ENCODE measurements at places on chromosomes 1 and 21.
A peak's percentile ranks its signal among the peaks of the same experiment; 100 is the strongest.

DNA sequence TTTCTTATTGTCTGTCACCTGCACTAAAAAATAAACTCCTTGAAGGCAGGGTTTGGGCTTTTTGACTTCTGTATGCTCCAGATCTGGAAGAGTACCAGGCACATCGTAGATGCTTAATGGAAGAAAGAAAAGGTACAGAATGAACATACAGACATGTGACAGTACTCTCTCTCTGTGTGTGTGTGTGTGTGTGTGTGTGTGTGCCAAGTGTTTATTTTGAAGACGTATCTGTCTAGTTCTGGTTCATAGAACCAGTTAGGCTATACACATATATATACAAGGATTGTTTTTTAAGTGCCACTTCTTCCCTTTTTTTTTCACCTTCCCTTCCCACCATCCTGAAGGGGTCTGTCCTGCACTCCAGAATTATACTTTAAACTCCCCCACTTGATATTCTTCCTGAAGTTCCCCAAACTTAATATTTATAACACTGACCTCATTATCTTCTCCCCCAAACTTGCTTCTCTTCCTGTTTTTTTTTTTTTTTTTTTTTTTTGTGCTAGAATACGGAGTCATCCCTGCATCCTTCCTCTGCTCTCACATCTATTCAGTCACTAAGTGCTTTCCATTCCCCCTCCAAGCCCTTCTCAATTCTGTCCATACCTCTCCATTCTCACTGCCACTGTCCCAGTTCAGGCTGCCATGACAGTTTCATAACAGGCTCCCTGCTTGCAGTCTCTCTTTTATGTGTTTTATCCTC is 5.4 kb upstream of the KCNA3 start:
- DNase-seq, result no peak

DNA sequence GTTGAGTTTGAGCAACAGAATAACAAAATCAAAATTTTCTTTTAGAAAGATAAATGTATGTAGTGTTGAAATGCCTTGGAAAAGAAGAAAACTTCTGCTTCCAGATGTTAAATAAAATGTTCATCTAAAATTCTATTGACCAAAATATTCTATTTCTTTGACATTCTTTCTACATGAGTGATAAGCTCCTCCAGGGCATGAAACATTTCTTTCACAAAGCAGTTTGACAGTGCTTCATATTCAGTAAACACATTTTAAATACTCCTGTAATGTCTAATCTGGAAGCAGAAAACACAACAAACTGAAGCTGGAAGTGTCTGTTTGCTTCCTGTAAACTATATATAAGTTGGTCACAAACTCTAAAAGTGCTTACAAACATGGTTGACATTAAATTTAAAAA is 61.5 kb downstream of the RGS21 start:
- DNase-seq, result no peak

GRCh38 chr1:172670316-172670715 is 11.4 kb downstream of the FASLG start:
- DNase-seq, result no peak

- DNase-seq, result no peak
Observed at GRCh38 chr1:201360901-201361651, 16.4 kb downstream of the TNNT2 start.

- DNase-seq, result no peak
Observed at GRCh38 chr1:48597663-48598062, 125.7 kb upstream of the SPATA6 start.

GRCh38 chr1:173476197-173476664 is 904 bp upstream of the PRDX6 start:
- no peak for DNase-seq

- DNase-seq, result no peak
Observed at GRCh38 chr1:82604524-82604923, 803.8 kb downstream of the ADGRL2 start.

DNA sequence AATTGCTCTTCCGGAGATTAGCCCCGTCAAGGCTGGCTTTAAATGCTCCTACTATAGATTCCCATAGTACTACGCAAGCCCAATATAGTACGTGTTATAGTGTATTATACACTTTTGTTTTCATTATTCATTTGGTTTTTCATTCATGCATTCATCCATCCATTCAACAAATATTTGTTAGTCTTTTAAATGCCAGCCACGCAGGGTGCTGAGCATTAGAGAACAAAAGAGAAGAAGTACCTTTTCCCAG is 513 bp upstream of the RAB3GAP2 start:
- DNase-seq, result no peak

GRCh38 chr1:116945421-116945820 is 35.7 kb downstream of the PTGFRN start:
- DNase-seq, result no peak

DNA sequence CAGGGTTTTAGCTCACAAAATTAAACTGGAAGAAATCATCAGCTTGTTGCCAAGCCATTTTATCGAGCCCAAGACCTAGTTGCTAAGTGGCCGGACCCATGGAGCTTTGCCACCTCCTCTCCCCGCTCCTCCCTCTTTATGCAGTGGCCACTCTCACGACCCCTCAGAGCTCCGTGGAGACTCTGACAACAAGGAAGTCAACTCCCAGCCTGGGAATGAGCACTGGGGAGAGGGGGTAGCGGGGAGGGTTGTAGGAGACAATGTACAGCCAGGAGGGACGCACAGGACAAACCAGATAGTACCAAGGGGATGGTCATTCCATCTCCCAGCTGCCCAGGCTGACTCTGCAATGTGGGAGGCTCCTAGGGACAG is 250.9 kb downstream of the SIPA1L2 start:
- DNase-seq, result no peak

GRCh38 chr21:33362044-33362555 is 37.3 kb downstream of the IFNAR1 start:
- peak; percentile 70 for DNase-seq

DNA sequence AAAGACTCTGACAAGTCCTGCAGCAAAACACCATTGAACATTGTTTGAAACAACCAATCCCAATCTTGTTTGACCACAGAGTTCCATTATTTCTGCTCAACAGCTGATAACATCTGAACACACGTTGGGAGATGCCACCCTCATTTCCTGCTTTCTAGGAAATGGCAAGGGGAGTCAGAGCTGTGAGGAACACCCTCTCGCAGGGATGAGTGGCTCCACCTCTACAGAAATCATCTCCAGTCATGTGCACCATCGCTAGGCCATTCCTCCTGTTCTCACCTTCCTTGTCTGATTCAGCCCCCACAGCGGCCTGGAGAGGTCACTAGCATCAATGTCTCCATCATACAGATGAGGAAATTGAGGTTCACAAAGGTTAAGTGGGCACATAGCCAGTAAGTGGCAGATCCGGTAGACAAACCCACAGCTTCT is 22.4 kb upstream of the RUNX3 start:
- peak; percentile 96 for DNase-seq

- no peak for DNase-seq
Observed at GRCh38 chr1:107622966-107623365, 342.0 kb downstream of the VAV3 start.

- peak; percentile 19 for DNase-seq
Observed at GRCh38 chr1:3717715-3718601, 34.3 kb upstream of the CCDC27 start.

GRCh38 chr1:26530895-26531598 is 1.5 kb downstream of the RPS6KA1 start:
- peak; percentile 76 for DNase-seq

DNA sequence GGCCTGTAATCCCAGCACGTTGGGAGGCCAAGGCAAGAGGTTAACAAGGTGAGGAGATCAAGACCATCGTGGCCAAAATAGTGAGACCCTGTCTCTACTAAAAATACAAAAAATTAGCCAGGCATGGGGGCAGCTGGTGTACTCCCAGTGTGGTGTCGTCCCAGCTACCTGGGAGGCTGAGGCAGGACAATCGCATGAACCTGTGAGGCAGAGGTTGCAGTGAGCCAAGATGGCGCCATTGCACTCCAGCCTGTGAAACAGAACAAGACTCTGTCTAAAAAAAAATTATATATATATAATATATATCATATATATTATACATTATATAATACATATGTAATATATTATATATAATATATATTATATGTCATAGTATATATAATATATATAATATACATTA is 249.2 kb upstream of the TPTE start:
- DNase-seq, result peak; percentile 8

GRCh38 chr1:229067546-229067945 is 203.4 kb upstream of the RAB4A start:
- no peak for DNase-seq

- DNase-seq, result no peak
Observed at GRCh38 chr1:231856426-231856825, 229.8 kb downstream of the DISC1 start.

GRCh38 chr1:180632326-180633056 is 669 bp downstream of the XPR1 start:
- DNase-seq, result peak; percentile 47

GRCh38 chr1:8871965-8872399 is 6.5 kb downstream of the ENO1 start:
- no peak for DNase-seq

GRCh38 chr1:176243746-176244145 is 36.7 kb upstream of the COP1 start:
- no peak for DNase-seq

DNA sequence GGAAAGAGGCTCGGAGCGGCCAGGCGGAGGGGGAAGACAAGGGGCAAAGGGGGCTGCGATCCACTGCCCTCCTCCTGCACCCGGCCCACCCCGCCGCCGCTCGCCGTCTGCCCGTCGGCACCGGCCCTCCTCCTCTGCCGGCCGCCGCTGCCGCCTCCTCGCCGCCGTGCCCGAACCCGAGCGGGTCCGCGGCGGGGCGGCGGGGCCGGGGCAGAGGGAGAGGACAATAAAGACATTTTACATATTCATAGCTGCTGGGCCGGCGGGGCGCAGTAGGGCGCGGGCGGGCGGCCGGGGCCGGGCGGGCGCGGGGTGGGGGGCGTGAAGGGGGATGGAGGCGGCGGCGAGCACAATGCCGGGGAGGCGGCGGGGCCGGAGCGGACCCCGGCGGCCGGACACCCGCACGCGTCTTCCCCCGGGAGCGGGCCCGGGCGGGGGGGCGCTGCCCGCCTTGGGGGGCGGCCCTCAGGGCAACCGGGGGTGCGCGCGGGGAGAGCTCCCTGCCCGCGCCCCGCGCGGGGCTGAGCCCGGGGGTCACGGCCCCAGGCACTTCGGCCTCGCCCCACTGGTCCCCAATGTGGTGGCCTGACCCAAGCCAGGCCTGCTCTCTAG is 546 bp downstream of the POU2F1 start:
- no peak for DNase-seq

DNA sequence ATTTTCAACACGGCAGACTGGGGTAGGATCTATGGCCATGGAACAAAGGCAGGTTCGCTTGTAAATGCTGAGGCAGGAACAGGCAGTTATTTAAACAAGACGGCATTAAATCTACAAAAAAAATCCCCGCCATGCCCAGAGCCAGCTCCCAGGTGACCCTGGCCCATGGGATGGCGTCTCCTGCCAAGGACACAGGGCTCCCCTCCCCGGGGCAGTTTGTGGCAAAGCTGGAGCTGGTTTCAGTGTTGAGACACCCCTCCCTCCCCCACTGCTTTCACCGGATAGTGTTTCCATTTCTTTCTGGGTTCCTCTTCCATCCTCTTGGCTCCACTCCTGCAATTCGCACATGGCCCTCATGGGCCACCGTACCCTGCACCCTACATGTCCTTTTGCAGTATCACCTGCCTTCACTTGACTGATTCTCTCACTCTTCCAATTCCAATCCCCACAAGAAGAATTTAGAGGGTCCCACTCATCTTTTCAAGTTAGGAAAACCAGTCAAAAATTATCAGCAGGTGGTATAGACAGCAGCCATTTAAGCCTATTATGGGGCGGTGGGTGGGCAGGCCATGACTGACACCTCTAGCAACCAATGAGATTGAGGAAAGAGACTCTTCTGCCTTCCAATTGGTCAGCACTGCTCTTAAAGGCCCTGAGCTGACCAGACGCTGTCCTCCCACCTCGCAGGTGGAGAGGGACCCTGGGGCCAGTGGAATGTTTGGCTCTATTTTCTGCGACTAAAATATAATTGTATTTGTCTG is 52.0 kb downstream of the OLIG1 start:
- DNase-seq, result peak; percentile 52

GRCh38 chr1:198443365-198444233 is 96.9 kb downstream of the ATP6V1G3 start:
- DNase-seq, result no peak

DNA sequence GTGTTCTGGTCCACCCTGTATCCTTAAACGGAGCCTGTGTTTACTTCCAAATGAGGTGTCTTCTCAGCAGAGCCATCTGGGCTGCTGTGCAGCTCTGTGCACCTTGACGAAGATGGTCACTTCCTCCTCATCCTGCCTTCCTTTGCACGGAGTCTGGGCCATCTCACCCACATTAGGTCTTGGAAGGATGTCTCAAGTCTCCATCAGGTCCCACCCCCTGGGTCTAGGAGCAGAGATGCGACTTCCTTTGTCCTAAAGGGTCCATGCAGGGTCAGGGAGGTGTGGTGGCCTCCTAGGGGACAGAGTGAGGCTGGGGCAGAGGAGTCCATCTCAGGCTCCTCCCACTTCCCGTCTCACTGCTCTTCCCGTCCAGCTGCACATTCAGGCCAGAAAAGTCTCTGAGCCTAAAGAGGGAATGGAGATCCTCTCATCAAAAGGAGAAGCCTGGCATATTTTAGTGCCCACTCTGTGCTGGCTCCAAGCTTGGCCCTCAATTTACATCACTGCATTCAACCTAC is 209.2 kb downstream of the MATN1 start:
- no peak for DNase-seq

- peak; percentile 30 for DNase-seq
Observed at GRCh38 chr1:94803517-94804441, 16.4 kb upstream of the SLC44A3 start.

- DNase-seq, result no peak
Observed at GRCh38 chr21:28136656-28137255, 855.9 kb downstream of the LTN1 start.

DNA sequence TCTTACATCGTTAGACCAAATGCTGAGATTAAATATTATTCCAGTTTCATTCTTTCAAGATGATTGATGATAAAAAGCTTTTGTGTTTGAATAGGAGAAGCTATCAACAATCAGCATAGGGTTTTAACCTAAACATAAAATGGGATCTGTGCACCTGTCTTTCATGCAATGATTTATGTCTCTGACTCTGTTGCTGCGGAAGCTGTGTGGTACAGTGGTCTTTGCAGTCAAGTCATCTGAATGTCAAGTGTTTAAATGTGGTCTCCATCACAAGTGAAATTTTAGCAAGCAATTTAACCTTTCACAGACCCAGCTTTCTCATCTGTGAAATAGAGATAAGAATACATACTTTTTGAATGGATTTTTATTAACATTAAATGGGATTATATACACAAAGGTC is 107.2 kb downstream of the PLPPR5 start:
- DNase-seq, result no peak

- DNase-seq, result no peak
Observed at GRCh38 chr1:11078631-11079030, 18.8 kb upstream of the SRM start.

Measured in hematopoietic multipotent progenitor cell treated with erythropoietin and hydrocortisone succinate and interleukin-3 and kit ligand, for 8 days (in vitro differentiated cells).